ENCODE measurements at places on chromosomes 2 and 18.

- no peak for DNase-seq
Observed at GRCh38 chr2:121682396-121683298, 33.4 kb upstream of the CLASP1 start.

DNA sequence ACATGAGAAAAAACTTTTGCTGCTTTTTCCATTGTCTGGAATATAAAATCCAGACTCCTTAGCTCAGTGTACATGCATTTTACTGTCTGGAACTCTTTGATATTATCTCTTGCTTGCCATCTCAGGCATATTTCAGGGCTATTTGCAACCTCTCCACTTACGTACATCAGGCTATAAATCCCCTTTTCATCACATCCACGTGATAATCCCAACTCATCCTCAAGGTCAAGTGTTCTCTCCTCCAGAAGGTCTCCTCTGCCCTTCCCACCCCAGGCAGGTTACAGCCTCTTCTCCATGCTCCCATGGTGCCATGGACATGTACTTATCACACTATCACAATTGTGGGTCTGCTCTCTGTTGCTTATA is 202.5 kb upstream of the RBMS1 start:
- DNase-seq = no peak

- no peak for DNase-seq
Observed at GRCh38 chr2:120265006-120265405, 12.4 kb downstream of the RALB start.

- no peak for DNase-seq
Observed at GRCh38 chr2:37880551-37880950, 44.5 kb upstream of the RMDN2 start.

DNA sequence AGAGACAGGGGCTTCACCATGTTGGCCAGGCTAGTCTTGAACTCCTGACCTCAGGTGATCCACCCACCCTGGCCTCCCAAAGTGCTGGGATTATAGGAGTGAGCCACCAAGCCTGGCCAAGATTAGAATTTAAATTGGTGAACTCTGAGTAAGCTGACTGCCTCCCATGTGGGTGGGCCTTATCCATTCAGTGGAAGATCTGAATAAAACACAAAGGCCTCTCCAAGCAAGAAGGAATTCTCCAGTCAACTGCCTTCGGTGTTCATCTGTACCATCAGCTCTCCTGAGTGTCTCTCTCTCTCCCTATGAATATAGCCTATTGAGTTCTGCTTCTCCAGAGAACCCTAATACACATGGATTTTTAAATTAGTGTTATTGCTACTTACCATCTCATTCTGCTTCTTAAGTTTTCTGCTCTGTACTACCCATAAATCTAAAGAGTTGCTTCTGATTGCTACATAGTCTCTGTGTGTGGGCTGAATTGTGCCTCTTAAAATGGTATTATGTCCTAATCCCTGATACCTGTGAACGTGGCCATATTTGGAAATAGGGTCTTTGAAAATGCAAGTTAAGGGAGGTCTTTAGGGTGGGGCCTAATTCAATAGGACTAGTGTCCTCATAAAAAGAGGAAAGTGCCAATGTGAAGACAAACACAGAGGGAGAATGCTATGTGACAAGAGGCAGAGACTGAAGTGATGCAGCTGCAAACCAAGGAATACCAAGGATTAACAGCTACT is 36.3 kb downstream of the FBXO11 start:
- no peak for DNase-seq

DNA sequence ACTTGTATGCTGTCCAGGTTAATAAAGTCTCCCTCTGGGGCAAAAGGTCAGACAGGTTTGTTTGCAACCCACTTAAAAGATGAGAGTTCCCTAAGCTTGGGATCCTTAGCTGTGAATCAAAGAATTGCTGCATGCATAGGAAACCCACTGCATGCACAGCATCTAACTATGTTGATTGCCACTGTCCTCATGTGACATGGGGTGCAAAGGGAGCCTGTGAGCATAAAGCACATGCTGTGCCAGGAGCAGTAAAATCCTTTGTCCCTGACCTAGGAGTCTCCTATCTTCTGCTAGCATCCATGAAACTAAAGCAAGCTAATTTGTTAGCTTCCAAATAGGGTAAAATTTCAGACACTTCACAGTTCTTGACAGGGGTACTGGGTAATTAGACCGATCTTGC is 13.8 kb downstream of the METTL4 start:
- DNase-seq = no peak

DNA sequence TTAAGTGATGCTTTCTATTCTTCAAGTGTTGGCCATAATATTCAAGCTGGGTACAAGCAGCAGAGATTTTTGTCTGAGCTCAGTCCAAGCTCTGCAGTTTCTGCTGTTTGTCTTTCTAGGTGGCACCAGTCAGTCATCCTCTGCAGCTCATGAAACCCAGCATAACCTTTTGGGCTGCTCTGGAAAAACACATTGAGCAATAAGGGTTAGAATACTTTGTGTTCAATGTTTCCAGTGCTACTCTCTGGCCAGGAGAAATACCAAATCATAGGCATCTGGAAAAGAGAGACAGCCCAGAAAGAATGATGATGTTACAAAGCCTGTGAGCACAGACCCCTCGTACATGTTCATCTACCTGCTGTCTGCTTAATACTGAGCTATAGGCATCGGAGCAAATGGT is 19.5 kb upstream of the WIPF1 start:
- DNase-seq = no peak

- DNase-seq = no peak
Observed at GRCh38 chr2:233354500-233354924, 218 bp downstream of the DGKD start.

DNA sequence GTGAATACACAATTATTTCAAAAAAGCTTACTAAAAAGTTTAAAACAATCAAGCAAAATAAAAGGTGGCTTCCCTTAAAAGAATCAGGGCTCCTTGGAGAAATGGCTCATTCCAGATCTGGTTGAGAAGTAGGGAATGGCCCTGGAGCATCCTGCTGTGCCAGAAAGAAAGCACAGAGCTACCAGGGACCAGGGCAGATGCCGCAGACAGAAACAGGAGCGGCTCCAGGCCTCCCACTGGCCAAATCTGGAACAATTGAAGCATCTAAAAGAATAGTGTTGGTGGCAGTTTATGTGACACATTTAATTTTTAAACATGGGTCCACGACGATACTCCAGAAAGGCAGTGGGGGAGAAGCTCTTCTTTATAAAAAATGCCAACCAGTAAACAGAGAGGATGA is 75.5 kb downstream of the GBX2 start:
- no peak for DNase-seq

GRCh38 chr18:31977270-31977872 is 34.4 kb upstream of the TRAPPC8 start:
- peak; percentile 32 for DNase-seq

DNA sequence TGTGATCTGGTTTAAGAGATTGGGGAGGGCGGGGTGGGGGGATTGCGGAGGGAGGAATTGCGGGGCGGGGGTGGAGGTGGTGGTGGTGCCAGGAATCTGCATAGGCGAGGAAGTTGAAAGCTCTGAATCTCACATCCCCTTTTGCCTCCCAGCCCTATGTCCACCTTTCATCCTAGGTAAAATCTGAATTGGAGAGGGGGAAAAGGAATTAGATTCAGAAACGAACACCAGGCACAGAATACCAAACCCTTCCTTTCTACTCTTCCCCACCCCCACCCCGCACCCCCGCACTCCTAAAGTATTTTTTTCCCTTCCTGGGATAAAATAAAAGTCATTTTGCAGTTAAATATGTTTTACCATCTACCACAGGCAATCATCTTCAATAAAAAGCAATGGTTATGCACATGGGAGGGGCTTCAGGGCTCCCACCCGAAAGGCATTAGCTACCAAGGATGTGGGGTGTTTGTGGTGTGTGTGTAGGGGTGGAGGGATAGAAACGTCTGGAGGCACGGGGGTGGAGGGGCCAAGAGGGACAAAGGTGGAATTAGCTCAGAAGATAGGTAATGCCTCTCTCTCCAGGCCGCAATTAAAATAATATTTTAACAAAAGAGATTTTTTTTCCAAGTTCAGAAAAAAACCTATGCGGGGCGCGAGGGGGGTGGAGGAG is 1.8 kb downstream of the IGFBP5 start:
- no peak for DNase-seq

DNA sequence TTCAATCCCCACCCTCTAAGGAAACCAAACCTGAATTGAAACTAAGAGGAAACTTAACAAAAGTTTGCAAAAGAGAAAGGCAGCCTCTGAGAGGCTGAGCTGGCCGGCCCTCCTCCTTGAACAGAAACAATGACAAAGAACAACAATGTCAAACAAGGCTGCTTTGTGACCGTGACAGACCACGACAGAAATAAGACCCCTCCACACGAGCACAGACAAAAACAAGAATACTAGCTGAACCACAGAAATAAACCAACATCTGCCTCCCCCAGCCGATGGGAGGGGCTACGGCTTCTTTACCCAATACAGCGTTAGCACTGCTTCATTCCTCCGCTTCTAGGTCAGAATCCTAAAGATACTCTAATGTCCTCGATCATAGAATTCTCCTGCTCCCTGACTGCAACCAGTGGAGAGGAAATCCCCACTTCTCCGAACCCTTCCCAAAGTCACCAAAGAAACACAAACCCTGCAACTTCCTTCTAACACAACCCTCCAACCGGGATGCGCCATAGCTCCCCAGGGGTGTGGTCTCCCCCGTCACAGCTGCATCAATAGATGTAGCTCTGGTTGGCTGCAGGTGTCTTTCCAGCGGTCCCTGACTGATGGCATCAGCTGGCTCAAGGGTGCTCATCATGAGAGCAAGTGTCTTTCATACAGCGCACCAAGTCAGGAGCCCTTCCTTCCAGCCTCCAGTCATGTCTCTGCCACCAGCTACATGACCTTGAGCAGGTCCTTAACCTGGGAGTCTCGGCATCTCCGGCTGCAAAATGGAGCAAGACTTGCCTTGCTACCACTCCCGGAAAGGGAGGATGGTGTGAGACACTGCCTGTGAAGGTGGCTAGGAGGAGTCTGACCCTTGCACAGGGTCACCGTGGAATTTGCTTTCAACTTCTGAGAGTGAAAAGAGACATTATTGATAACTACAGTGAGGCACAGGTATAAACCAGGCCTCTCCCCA is 198.6 kb downstream of the HAUS1 start:
- DNase-seq = no peak

GRCh38 chr2:7272210-7272609 is 355.0 kb downstream of the RNF144A start:
- peak; percentile 76 for DNase-seq

GRCh38 chr18:8661754-8662559 is 43.4 kb upstream of the MTCL1 start:
- peak; percentile 36 for DNase-seq

GRCh38 chr18:9619990-9620389 is 5.6 kb upstream of the PPP4R1 start:
- DNase-seq = no peak

GRCh38 chr18:9048808-9049494 is 53.5 kb upstream of the NDUFV2 start:
- DNase-seq = peak; percentile 62

DNA sequence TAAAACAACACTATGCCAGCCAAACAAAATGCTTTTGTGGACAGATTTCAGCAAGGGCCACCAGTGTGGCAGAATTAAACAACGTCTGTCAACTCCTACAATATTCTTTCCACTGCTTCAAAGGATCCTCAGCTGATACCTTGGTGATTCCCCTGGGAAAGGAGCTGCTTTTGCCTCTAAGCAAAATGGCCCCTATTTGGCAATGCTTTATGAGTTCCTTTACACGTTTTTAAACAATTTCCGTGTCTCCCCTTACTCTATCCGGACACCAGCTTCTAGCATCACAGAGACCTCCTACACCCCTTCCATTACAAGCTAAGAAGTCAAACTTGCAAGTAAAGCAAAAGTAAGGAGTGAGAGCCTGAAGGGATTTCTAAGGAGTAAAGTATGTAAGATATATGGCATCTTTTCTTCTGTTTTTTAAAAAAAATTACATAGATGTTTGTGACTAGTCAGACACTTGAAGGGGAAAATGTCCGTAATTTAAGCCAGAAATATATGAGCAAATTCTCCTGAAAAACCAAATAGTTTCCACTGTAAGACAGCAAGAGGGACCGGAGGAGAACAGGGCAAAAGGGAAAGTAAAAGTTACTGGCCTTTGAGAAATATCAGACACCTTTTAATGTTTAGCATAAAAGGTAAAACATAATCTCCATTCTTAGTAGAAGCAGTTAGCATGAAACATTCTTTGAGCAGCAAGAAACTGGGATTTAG is 1.9 kb downstream of the SOS1 start:
- DNase-seq = peak; percentile 19

DNA sequence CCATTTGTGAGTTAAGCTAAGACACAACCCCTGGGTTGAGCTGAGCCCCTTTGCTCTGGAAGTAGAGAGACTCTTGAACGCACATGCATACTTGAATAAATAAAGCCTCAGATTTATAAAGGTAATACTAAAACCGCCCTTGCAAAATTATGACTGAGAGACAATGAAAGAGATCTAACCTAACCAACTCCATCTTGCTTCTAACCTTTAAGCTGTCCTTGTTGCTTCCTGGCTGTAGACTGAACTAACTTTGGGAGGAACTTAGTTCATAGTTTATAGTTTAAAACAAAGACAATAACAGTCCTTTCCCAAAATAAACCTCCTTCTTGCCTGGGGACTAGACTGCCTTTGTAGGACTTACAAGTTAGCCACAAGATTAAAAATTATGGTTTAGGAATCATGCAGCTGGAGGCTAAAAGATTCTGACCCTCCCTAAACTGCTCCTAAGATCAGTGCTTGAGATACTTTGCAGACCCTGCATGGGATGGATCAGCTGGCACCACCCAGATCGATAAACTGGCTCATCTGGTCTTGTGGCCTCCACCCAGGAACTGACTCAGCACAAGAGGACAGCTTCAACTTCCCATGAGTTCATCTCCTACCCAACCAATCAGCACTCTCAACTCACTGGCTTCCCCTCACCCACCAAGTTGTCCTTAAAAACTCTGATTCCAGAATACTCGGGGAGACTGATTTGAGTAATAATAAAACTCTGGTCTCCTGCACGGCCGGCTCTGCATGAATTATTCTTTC is 240.2 kb upstream of the SLC14A2 start:
- DNase-seq = peak; percentile 40

- DNase-seq = no peak
Observed at GRCh38 chr2:234324116-234324515, 172.8 kb downstream of the ARL4C start.

- DNase-seq = no peak
Observed at GRCh38 chr2:120383631-120384340, 37.9 kb downstream of the INHBB start.

DNA sequence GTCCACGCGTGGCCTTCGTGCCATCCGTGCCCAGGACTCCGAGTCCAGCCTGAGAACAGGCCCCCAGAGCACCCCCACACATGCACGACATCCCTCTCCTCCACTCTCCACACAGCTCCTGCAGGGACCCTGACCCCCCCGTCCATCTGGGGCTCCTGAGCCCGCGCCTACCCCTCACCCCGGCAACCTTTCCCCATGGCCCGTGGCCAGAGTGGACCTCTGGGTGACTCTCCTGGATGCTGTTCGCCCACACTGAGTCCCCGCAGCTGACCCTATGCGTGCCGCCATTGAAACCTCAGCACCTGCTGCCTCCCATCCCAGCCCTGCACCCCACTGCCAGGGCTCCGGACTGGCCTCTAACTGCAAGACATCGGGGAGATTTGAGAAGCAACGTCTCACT is 132.0 kb upstream of the PXDN start:
- no peak for DNase-seq

DNA sequence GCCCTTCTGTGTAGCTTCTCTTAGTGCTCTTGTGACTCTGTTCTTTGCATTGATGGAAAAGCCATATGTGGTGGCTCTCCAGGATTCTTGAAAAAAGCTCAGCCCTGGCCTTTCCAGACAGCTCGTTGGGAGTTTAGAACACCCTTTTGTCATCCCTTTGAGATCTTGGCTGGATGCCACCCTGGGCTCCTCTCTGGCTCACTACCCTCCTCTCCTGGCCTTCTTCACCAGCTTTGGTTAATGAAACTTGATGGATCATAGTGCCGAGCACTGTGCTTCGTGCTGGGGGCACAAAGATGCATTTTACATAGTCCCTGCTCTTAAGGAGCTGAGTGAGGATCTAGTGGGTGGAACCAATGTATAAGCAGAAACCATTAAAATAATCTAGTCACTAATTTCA is 15.6 kb upstream of the FHOD3 start:
- no peak for DNase-seq
